Osteoblast (primary cell): ENCODE measurements at places on chromosomes 5 and 9. TPM values are rescaled to one million over a fixed set of nuclear protein-coding genes. Genes with fewer than 3 reads are reported as not detected.

DNA sequence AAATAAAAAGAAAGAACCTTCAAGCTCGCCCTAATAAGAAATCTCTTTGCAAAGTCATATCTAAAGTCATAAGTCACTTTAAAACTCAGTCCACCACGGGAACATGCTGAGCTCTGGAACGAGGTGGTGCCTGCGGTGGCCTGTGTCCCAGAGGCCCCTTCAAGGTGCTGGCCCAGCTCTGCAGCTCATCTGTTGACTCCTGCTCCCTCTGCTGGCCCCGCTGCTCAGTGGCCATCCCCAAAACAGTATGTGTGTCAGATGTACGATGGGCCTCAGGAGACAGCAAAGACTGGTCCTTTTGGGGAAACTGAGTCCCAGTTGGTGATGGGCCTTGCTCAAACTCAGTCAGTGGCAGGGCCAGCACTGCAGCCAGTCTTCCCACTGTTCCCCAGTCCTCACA, 22.8 kb upstream of the FOXB2 start:
- peak; percentile 56 for DNase-seq

- peak; percentile 77 for DNase-seq
Measured at GRCh38 chr5:178238711-178239592, 6.3 kb upstream of the PHYKPL start.

IFNK gene
- total RNA-seq, result not detected in 2 replicates

GRCh38 chr5:65072850-65073249, 304.1 kb downstream of the CWC27 start:
- no peak for DNase-seq

GRCh38 chr9:108776920-108777639, 78.7 kb downstream of the ACTL7B start:
- no peak for DNase-seq

DNA sequence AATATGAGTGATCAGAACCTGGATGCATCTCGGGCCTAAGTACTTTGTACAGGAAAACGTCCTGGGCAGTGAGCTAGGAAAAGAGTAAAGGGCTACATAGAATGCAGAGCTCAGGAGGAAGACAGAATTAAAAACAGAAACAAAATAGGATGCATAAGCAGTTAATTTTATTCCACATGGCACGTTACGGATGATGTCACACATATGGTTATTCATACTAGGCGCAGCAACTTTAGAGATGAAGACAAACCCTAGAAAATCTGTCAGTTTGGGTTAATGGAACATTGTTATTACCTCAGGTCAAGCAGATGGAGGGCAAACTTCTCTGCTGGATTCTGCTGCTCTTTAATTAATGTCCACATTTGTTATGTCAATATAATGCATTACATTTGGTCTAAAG, 445.4 kb downstream of the ANXA1 start:
- DNase-seq, result no peak

GABRA1 gene
- total RNA-seq, result not detected in 2 replicates

GRM6 gene
- total RNA-seq, result not detected in 2 replicates

- no peak for DNase-seq
Measured at GRCh38 chr9:35287987-35288632, 126.3 kb downstream of the UNC13B start.

FOXI1 gene
- total RNA-seq, result not detected in 2 replicates

DNA sequence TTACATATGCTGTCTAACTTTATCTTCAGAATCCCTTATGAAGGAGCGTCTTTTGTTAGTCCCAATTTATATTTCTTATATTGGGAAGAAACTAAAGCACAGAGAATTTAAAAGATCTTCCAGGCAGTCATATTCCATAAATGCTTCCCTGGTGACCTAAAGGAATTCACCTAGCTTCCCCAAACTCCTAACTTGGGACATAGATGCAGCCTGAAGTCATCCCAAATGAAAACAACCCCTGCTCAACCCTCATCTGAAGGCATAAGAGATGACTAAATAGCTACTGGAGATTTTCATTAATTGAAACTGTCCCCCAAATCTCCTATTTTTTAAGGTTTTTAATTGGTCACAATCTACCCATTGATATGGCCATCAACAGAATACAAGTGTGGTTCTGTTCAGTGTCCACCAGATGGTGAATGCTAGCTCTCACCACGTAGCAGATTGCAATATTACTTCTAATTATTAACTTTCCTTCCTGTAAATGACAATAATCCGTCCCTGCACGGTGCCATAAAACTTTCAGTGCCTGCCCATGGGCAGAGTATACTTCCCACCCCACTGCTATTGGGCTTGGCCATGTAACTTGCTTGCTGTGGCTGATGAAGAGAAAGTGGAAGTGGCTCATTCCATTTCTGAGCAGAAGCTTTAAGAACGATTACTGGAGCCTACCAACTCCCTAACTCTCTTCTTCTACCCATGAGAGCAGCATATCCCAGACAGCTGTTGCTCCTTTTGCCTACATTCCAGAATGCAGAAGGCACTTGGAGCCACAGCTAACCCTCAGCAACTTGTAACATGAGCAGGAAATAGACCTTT, 18.7 kb downstream of the PRUNE2 start:
- peak; percentile 41 for DNase-seq
